ENCODE measurements at places on chromosomes 1 and 21. TPM values are rescaled to one million over a fixed set of nuclear protein-coding genes. Genes with fewer than 3 reads are reported as not detected.

DNA sequence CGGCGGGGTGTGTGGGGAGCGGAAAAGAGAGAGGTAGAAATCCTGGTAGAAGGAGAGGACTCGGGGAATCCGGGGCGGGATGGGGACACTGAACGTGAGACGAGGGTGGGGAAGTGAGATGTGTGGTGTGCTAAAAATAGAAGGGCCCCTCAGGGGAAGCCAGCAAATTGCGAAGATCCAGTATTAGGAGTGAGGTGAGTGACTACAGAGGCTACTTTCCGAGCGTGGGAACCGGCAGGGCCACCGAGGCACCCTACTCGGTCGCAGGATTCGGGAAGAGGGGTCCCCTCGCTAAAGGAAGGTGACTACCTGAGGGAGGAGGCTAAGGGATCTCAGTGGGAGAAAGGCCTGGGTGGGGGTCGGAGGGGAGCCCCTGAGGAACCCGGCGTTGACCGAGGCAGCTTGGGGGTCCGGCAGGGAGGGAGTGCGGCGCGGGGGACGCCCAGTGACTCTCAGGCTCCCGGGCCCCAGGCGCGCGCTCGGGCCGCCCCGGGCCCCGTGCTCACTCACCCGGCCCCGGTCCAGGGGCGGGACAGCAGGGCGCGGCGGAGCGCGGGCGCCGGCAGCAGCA, 318 bp downstream of the ALDH4A1 start:
- no peak for DNase-seq

Gene PTGER3
- 0.04 TPM for polyA plus RNA-seq

- no peak for DNase-seq
Observed at GRCh38 chr21:29939924-29940275, at the start of gene GRIK1. Gene GRIK1, minus strand, starts transcription at chr21:29939996.

GRCh38 chr1:44801491-44802305, 1.5 kb downstream of the PLK3 start:
- DNase-seq = no peak

DNA sequence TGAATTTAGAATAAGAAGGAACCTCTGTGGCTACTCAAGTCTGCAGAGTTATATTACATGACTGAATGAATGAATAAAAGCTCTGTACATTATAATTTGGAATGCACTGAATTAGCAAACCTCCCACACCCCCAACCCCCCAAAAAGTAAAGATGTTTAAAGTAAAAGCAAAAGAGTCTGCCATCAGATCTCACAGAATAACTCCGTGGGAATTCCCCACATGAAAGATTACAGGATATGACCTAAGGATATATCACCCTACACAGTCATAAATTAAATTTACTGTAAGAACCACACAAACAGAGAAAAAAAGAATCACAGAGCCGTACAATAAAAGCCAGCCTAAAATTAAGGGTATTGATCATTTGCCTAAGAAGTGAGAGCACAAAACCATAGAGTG, 587.3 kb downstream of the PTPRC start:
- DNase-seq = no peak

Measured in keratinocyte (primary cell).